ENCODE measurements at places on chromosomes 7 and 10.

DNA sequence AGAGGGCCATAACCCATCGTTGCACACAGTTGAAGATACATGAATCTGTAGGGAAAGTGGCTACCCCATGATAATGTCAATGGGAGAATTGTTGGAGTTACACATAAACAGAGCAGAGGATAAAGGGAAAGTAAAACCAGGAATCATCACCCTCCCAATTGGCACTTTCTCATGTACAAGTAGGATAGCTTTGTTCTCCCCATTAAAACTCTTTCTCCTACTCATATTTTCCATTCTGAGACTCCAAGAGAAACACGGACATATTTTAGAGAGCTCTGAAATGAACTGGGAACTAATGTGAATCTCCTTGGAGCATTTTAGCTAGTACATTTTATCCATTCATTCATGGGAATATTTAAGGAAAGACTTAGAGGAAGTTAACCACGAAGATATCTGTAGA, 17.2 kb upstream of the LRRC17 start:
- DNase-seq = no peak

- no peak for DNase-seq
Measured at GRCh38 chr10:116960066-116960776, 44.8 kb downstream of the SHTN1 start.

GRCh38 chr7:107726356-107727130, 17.4 kb upstream of the CBLL1 start:
- no peak for DNase-seq

- no peak for DNase-seq
Measured at GRCh38 chr7:144001543-144001942, 1.4 kb downstream of the OR6B1 start.

DNA sequence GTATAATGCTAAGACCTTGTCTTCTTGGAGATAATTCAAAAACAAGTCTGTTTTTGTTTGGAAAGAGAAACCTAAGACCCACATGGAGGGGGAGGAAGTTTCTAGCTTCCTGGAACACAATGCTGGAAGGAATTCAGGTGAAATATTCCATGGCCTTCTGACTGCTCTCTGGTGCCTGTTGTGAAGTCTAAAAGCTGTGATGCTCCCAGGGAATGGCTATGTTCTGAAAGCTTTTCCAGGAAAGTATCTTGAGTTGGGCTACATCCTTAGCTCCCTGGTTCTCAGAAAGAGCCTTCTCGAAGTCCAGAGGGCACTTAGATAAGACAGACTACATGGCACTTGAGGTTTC, 12.5 kb upstream of the PFKP start:
- no peak for DNase-seq

- no peak for DNase-seq
Measured at GRCh38 chr10:35607475-35608327, 2.6 kb downstream of the GJD4 start.

DNA sequence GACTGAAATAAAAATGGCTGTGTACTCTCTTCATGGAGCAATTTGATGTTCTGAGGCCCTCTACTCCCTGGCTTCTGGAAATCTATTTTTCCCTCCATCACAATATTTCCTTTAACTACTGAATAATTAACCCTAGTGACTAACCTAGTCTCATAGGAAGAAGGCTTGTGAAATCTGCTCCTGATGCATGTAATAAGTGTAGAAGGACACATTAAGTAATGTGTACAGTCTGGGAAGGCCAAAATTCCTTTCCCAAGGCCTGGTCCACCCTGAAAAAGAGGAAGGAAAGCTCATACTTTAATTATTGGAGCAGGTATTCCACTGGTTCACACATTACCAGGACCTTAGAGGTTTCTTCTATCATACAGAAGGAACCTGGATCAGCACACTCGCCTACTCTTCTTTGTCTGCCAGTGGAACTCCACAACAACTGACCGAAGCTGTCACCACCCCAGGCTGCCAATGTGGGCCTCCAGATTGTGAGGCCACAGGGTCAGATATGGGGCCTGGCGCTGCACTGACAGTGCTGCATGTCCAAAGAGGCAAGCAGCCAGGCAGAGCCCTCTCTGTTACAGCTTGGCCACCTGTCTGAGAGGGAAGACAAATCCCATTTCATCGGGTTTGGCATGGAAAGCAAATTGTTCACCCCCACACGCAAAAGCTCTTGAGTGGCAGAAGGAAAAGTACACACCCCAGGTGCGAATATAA, 54.4 kb upstream of the FAM133B start:
- no peak for DNase-seq

GRCh38 chr10:4352414-4352961, 473.5 kb upstream of the AKR1E2 start:
- DNase-seq = no peak

DNA sequence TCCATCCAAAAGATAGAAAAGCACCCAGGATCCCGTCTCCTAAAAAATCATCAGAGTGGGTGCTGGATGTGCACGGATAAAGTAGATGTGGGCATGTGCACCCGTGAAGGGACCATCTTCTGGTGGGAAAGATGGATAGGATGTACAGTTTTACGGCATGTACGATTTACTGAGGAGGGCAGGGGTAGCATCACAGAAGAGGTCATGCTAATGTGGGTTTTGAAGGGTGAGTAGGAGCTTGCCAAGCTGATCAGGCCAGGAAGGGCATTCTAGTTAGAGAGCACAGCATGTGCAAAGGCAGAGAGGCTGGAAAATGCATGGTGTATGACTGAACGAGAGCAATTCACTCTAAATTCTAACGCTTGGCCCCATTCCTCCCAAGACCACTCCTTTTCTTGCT, 7.8 kb upstream of the CRHR2 start:
- no peak for DNase-seq

DNA sequence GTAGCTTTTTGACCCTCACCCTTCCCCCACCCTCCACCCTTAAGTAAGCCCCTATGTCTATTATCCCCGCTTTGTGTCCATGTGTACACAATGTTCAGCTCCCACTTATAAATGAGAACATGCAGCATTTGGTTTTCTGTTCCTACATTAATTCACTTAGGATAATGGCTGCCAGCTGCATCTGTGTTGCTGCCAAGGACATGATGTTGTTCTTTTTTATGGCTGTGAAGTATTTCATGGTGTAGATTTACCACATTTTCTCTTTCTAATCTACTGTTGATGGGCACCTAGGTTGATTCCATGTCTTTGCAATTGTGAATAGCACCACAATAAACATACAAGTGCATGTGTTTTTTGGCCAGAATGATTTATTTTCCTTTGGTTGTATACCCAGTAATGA, 232.2 kb downstream of the CACNA2D1 start:
- DNase-seq = no peak

- DNase-seq = no peak
Measured at GRCh38 chr7:134485203-134485602, 26.3 kb upstream of the AKR1B1 start.

GRCh38 chr7:98613601-98614425, 3.3 kb upstream of the NPTX2 start:
- DNase-seq = no peak

- no peak for DNase-seq
Measured at GRCh38 chr7:27316311-27316710, 73.7 kb downstream of the EVX1 start.

DNA sequence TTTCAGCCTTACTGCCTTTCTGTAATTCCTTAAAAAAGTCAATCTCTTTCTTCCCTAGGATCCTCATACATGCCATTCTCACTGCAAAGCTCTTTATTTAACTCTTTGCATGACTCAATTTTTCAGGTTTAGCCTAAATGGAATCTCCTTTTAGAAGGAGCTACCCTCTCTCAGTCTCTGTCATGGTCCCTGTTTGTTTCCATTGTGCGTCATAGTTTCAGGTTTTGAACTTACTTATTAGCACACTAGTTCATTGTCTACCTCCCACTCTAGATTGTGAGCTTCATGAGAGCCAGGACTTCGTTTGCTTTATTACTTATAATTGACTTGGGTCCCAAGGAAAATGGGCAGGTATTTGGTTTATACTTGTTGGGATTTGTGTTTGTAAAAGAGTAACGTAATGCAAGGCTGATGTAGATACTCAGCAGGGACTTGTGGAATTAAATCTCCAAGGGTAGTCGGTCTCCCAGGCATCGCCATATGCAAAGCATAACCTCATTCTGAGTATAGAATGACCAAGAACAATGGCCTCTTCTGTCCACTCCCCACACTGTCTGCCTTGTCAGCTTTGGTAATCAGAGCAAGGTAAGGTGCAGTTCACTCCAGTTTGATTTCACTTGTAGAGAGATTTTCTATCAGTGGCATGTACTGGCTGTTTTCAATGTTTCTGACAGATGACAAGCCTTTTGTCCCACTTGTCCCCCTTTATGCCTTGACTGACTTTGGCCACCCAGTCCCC, 252.0 kb downstream of the SORCS3 start:
- no peak for DNase-seq

- DNase-seq = peak; percentile 61
Measured at GRCh38 chr10:22988581-22989360, 60.9 kb downstream of the ARMC3 start.

DNA sequence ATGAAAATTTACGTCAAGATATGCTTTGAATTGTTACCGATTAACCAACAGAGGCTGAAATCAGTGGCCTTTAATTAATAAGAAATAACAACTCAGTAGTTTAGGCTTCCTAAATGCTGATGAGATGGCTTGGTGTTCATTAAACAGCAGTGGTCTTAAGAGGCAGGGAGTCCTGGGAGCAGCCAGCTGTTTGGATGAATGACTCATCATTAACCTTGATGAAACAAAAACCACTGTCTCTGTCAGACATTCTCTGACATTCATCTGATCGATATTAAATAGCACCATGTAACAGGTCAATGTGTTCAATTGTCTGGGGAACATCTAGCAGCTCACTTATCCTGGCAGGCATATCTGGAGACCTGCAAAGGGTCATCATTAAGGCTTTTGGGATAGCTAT, 234.2 kb upstream of the LRRN3 start:
- no peak for DNase-seq

GRCh38 chr10:84848967-84849366, 520.6 kb downstream of the CCSER2 start:
- no peak for DNase-seq

DNA sequence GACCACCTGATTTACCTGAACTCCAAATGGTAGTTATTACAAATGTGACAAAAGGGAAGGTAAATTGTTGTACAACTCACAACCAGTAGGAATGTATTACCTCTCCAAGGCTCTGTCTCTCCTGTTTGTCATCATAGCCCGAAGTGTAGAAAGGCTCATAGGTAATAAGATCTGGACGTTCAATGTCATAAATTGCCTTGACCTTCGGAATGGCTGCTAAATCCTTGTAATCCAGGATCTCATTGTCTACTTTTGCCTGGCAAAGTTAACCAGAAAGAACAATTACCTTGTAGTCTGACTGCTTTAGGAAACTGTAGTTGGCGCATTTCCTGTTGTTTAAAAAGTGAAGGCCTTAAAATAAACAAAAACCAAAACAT, 68.6 kb upstream of the AFAP1L2 start:
- DNase-seq = no peak

DNA sequence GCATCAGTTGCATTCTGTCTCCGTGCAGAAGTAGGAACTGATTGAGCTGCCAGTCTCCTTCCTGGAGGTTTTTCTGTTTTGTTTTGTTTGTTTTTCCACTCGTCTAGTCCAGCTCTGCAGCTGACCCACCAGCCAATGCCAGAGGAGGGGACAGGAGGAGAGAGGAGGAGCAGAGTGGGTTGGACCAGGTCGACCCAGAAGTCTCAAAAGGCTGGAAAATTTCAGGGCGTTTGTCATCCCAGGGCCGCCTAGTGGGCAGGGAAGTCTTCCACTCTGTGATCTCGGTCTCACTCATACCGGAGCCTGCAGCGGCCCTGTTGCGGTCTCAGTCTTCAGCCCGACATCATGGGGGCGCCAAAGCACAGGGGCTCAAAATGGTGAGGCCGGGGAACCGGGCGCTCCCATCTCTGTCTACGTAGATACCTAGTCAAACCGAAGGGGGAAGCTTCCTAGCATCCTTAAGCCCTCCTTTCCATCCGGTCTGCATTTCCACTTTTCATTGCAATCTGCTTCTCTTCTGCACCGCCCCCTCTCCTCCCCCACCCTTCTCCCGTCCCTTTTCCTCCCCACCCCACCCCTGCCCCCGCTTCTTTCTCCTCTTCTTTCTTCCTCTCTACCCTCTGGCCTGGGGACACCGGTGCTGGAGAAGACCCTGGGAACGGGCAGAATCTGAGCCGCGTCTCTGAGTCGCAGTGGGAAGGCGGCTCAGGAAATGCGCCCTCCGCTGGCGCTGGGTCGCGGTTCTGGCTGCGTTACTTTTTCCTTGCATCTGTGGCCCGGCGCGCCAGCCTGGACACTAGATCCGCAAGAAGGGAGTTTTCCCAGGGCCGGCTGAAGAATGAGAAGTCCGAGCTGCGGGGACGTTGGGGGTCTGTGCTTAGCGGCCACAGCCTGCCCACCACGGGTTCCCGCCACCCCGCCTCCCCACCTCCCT, 16.2 kb upstream of the PAX2 start:
- no peak for DNase-seq

GRCh38 chr7:157027568-157028198, 17.2 kb upstream of the MNX1 start:
- DNase-seq = no peak

DNA sequence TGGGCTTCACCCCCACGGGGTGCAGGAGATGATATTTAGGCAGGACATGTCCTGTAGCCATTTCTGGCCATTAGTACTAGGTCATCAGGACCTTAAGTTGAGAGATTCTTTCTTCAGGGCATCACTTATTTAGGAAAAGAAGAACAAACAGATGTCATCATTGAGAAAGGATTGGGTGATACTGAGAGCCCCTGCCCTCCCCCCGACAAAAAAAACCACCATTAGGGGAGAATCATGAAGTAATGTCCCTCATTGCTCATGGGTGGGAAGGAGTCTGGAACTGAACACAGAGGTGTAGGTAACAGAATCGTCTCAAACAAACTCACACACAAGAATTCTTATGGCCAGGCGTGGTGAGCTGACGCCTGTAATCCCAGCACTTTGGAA, 6.4 kb upstream of the ORAI2 start:
- DNase-seq = no peak

DNA sequence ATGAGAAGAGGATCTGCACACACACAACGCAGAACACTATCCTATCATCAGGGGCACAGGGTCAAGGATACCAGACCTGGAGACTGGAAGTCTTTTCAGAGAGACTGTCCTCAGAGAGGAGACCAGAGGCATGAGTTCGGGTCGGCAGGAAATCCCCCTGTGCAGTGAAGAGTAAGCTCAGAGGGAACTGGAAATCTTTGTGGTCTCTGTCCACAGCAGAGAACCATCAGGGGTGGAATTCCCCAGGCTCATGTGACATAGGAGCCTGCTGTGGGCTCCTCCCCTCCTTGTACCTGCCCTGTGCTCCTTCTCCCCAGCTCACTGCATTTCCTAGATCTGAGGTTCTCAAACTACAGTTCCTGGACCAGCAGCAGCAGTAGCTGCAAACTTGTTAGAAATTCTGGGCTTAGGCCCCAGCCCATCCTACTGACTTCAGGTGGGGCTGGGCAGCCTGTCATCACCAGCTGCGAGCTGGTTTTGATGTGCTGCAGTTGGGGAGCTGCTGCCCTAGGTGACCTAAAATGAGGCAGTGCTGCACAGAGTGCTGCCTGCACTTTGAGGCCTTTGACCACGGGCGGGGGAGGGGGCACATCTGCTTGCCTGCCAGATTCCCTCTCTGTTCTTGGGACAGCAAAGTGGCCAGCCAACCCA, 2.4 kb downstream of the ZMIZ2 start:
- DNase-seq = peak; percentile 12

All from effector CD8-positive, alpha-beta T cell (primary cell).